ENCODE measurements at places on chromosomes 3 and 15.

DNA sequence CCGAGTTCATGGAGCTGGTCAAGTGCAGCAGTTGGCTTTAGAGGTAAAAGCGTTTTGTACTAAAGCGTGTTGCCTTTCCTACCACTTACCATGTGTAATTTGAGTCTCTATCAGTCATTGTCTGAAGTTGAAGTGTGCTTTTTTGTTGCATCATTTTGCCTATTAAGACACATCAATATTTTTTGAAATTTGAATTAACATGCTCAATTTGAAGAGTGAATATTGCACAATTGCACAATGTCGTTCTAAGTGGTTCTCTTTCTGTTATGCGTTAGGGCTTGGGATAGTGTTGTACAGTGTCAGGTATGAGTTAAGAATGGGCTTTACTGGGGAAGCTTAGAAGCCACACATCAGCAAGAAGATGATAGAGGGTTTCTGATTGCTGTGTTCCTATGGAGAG, 84.0 kb upstream of the ACKR4 start:
- no peak for DNase-seq

DNA sequence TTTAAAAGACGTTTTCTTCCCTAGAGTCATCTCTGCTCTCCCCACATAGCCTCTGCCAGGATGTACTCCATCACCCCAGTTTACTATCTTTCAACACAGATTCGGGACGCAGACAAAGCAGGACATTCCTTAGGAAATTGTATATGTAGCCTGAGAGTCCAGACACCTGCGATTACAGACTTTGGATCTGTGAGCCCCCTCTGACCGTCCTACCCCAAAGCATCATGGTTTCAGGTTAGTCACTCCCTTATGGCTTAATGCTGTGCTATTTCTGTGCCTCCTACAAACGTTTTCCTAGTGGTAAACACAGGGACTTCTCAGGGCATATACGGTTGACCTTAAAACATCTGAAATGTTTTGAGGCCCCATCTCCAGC, 234.0 kb upstream of the BHLHE40 start:
- no peak for DNase-seq

DNA sequence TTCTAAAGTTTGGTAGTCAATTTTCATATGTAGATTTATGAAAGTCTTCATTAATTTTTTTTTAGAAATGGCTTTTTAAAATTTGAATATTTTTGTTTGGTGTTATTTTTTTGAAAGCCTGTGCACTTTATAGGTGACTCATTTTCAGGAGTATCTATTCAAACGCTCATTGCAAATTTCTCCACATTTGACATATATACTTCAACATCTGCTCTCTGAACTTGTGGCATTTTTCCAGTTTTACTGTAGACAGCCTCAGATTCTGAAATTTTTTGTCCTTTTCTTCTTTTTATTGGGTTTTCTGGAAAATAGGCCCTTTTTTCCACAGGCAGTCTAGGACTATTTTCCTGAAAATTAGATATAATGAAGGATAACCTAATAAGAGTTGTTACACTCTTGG, 396.6 kb downstream of the RBMS3 start:
- no peak for DNase-seq

GRCh38 chr3:62128051-62128450, 245.3 kb downstream of the FEZF2 start:
- no peak for DNase-seq

DNA sequence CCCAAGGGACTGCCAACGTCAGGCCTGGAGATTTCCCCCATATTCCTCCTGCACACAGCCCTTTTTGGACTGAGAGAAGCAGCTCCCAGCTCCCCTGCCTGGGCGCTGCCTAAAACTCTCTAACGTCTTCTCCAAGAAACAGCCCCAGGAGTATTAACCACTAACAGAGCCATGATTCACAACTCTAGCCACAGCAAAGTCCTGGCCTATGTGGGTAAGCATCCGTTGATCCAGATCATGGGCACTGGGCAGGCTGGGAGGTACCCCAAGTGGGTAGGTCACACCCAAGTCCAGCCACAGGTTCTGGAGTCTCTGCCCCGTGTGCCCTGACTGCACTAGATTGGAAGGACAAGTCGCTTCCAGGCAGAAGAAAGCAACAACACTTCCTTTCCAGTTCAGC, 31.9 kb downstream of the NBEAL2 start:
- DNase-seq: no peak

- DNase-seq: no peak
These were observed 7.5 kb downstream of the GOLGA6L2 start for GRCh38 chr15:23439513-23439912.

GRCh38 chr15:43102187-43102586, 3.7 kb downstream of the UBR1 start:
- no peak for DNase-seq

- DNase-seq: no peak
These were observed 27.3 kb downstream of the MGLL start for GRCh38 chr3:127794972-127795371.

GRCh38 chr3:106508331-106508893, 639.6 kb upstream of the CBLB start:
- DNase-seq: no peak

DNA sequence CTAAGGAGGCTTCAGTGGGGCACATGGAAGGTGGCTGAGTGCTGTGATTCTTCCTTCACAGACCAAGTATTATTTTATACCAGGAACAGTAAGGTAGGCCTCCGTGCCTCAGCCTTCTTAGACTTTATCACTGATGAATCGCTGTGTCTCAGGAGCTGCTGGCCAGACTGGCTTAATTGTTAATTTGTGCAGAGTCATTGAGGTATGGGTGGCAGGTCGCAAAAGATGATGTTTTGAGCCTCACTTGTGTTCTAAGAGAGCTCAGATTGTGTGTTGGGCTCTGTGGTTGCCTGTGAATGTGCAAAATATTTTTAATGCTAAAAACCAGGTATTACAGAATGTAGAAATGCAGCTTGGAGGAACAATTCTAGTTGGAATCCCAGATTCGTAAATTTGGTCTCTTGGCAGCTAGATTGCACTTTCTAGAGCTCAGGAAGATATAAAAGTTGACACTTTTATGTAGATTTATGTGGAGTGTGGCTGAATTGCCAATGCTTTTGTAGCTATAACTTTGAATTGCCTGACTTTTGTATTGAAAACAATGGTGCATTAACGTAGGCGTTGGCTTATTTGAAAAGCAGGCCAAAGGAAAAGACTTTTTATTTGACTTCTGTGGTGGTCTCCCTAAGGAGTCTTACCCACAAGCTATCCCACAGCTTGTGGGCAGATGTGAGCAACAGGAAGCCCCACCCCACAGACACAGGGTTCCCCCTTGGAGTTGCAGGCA, 53.4 kb downstream of the LARS2 start:
- no peak for DNase-seq

Measured in sigmoid colon (tissue), 7 donors.